ENCODE measurements at places on chromosomes 7 and 10.

DNA sequence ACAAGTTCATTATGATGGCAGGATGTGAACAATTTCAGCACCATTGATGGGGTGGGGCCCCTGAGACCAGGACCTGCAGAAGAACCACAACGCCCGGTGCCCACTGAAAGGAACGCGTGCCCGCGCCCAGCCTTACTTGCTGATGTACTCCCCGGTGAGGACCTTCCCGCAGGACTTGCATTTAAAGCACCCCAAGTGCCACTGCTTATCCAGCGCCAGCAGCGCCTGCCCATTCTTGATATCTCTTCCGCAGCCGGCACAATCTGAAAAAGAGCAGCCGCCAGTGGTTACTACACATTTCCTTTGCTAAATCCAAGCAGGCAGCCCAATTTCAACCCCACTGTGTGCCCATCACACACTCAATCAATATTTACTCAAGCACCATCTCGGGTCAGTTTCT, 110.6 kb downstream of the ABLIM1 start:
- no peak for DNase-seq

- DNase-seq: peak; percentile 62
These were observed 2.7 kb downstream of the VGF start for GRCh38 chr7:101162551-101163278.

- DNase-seq: no peak
These were observed 3.4 kb downstream of the CLDN3 start for GRCh38 chr7:73766556-73767229.

DNA sequence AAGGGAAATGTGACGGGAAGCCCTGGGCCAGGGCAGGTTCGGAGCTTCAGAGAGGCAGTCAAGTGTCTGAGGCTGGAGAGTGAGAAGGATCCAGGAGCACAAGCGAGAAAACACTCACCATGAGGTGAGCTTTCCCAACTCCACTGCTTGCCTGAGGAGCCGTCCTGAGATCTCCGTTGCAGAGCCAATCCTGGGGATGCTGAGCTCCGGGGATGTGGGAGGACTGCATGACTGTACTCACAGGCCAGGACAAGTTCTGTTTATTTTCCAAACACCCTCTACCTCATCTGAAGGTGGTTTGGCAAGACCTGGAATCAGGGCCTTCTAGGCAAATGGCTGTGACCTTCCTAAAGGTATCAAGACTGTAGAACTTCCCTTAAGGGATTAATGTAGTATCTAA, 38.7 kb downstream of the GLI3 start:
- DNase-seq: no peak

GRCh38 chr10:127587668-127588365, 38.7 kb downstream of the NPS start:
- no peak for DNase-seq

DNA sequence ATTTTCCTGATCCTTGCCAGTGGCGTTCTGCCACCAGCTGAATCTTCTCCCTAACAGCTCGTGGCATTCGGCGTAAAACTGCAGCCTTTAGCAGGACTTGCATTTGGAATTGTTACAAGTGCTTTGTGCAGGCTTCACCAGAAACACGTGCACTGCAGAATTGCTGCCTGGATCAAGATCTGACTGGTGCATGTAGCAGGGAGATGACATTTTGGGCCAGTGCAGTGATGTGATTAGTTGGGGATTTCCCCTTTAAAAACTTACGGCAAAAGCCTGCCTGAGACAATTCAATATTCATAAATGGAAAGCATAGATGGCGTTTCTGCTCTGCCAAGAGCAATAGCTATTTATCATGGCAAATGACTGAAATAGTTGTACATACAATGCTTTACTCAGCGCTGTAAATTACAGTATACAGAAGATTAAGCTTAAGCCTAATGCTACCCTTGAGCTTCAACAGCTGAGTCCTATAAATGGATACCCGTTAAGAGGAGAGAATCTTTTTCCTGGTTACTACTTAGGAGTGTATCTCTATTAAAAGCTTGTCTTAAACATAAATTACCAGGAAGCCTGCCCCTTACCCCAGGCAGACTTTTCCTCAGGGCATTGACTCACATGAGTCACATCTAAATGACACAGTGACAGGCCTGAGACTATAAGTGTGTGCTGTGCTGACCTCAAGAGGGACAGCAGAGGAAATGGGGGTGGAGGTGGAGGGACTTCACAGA, 106.3 kb downstream of the ATXN7L1 start:
- DNase-seq: no peak

DNA sequence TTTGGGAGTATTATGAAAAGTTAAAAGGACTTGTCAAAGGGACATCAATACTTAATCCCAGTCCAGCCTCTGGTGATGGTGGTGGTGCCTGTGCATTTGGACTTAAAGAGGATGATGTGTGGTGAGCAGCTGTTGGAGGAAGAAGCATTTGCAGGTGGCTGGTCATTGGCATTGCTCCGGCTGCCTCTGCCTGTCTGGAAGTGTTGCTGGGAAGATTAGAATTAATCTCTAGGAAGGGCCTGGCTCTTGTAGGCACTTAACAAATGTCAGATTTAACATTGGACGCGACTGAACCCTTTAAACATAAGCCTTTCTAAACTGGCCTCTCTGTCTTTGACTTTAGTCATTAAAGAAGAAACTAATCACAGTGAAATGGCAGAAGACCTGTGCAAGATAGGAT, 58.8 kb downstream of the FIGNL1 start:
- DNase-seq: no peak

GRCh38 chr10:10460451-10460850, 557.2 kb upstream of the CELF2 start:
- peak; percentile 15 for DNase-seq

DNA sequence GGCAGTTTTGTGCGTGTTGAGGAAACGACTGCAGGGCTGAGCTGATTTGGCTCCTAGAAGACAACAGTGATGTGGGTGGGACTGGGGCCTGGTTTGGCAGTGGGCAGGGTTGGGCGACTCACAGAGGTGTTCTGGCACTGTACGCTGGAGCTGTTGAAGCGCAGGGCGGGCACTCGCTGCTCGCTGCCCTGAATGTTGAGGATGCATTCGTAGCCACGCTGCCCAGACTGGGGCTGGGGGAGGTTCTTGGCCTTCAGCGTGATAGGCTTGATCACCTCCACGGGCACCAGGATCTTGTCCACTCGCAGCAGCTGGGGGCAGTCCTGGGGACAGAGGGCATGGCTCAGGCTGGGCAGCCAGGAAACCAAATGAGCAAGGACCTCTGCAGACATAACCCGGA, 365.4 kb downstream of the PLXNA4 start:
- no peak for DNase-seq

GRCh38 chr10:63438506-63439498, 27.0 kb downstream of the JMJD1C start:
- no peak for DNase-seq

DNA sequence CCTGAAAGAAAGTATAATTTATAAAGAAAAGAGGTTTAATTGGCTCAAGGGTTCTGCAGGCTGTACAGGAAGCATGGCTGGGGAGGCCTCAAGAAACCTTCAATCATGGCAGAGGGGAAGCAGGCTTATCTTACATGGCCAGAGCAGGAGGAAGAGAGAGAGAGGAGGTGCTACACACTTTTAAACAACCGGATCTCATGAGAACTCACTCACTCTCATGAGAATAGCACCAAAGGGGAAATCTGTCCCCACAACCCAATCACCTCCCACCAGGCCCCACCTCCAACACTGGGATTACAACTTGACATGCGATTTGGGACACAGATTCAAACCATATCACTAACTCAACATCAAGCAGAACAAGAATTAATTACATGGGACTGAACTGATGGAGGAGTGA, 6.9 kb upstream of the ZNF485 start:
- no peak for DNase-seq

DNA sequence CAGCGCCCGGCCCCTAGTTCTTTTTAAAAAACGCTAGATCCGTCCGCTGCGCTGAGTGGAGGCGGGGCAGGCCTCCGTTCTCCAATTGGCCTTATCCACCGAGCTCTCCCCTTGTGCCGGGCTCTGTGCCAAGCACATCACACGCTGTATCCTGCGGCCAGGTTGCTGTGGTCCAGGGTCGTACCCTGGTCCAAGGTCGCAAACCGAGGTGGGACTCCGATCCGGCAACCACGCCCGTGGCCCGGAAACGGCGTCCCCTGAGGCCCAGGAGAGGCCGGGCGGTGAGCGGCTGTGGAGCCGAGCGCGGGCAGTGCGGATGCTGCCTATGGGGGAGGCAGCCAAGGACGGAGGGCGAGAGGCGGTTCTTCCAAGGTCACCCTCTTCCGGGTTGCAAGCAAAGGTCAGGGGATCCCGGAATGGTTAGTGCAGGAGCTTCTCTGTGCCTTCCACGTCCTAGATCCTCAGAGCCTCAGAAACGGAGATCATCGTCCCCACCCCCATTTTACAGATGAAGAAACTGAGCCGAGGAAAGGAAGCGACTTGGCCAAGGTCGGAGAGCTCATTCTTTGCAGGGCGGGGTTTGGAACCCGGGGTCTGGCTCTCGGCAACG, 72.4 kb upstream of the LRRC4 start:
- DNase-seq: no peak

GRCh38 chr7:156014201-156014600, 201.9 kb upstream of the SHH start:
- no peak for DNase-seq

GRCh38 chr7:70785427-70785826, 346.5 kb upstream of the GALNT17 start:
- peak; percentile 7 for DNase-seq

DNA sequence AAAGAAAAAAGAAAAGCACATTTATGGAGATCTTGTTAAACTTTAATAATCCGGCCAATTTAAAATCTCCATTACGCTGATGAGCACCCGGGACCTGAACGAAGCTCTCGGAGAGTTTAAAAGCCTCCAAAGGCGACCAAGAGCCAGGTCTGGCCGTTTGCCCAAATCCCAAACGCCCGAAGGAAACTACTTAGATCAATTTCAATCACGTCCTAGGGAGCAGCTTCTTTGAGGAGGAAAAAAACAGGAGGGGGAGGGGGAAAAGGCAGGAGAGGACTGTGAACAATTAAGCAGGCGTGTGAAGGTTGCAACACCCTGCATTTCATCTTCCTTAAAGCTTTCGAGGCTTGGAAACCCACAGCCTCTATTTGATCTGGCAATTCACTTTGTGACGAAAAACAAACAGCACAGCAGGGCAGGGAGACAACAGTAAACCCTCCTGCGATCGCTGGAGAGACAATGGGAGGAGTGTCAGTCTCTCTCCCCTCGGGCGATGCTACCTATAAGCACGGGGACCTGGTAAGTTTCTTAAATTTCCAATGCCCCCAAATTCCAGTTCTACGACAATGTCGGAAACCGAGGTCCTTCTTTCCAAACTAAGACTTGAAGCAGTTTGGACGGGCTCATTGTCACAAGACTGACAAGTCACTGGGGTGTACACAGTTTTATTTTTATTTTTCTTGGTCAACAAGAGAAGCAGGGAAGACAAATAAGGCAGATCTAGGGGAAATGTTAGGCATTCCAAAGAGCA, 1.2 kb downstream of the KLF6 start:
- peak; percentile 68 for DNase-seq

Data from LHCN-M2 (cell line).